GM12878 (cell line): ENCODE measurements at places on chromosomes 3 and 15. TPM values are rescaled to one million over a fixed set of nuclear protein-coding genes. Genes with fewer than 3 reads are reported as not detected.

PLA2G4E gene
- not detected in 2 replicates for polyA plus RNA-seq

UBL7 gene
- 123 and 138 TPM in 2 replicates for polyA plus RNA-seq

SPATA12 gene
- 0.17 and 0.32 TPM in 2 replicates for polyA plus RNA-seq

MEX3B gene
- 0.13 and 0.28 TPM in 2 replicates for polyA plus RNA-seq

RBM5 gene
- 64.3 and 70.9 TPM in 2 replicates for polyA plus RNA-seq

ARF4 gene
- 203 and 215 TPM in 2 replicates for polyA plus RNA-seq

PLS1 gene
- polyA plus RNA-seq, result 0.59 and 1.8 TPM in 2 replicates

CHRFAM7A gene
- polyA plus RNA-seq, result not detected in 2 replicates

CYP1A2 gene
- 0.05 and 0.09 TPM in 2 replicates for polyA plus RNA-seq

KCNAB1 gene
- polyA plus RNA-seq, result 0.58 and 0.69 TPM in 2 replicates

DISP2 gene
- not detected in 2 replicates for polyA plus RNA-seq

SMCO1 gene
- not detected in 2 replicates for polyA plus RNA-seq

RAD51 gene
- 53.9 and 55.6 TPM in 2 replicates for polyA plus RNA-seq

SLC25A36 gene
- 40.1 and 45.7 TPM in 2 replicates for polyA plus RNA-seq

KBTBD13 gene
- not detected in 2 replicates for polyA plus RNA-seq

RLBP1 gene
- 0.11 TPM in 1 of 2 replicates, not detected in the other for polyA plus RNA-seq

POTEB2 gene
- polyA plus RNA-seq, result not detected in 2 replicates

TMEM212 gene
- polyA plus RNA-seq, result not detected in 2 replicates

PIERCE2 gene
- 0.40 and 0.94 TPM in 2 replicates for polyA plus RNA-seq

WNT5A gene
- 0.09 and 0.20 TPM in 2 replicates for polyA plus RNA-seq

RBP2 gene
- polyA plus RNA-seq, result not detected in 2 replicates

KPNA4 gene
- 14.2 and 14.4 TPM in 2 replicates for polyA plus RNA-seq
